ENCODE measurements at places on chromosomes 12 and 14.

DNA sequence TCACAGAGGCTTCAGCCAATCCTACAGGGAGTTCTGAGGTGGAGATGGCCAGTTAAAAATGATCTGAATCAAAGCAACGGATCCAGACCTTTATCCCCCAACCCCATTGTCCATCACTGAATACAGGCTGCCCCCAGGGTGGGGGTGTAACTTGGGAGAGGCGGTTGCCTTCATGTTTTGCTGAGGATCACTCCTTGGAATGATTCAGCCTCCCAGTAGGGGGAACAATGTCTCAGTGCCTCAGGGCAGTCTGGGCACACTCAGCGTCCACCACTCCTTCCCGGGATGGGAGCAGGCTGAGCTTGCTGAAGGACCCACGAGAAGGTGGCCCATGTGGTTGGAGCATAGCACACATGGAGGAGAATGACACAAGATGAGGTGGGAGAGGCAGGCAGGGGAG, 60.2 kb downstream of the RFX4 start:
- no peak for DNase-seq

- no peak for DNase-seq
Measured at GRCh38 chr12:85155791-85156190, 119.6 kb downstream of the LRRIQ1 start.

DNA sequence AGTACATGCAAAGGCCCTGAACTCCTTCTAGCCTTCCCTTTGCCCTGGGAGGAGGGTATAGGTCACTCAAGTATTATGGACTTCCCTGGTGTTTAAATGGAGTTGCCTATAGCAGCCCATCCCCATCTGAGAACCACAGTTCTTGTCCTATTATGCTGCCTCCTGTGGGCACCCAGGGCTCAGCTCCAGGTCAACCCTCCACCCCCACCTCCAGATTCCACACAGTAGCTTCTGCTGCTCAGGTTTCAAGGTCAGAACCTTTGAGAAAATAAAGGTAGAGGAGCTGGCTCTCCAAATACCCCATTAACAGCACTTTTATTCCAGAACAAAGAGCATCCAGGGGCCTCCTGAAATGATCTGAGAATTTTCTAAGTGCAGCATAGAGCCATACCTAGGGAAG, 57.4 kb downstream of the ACTN1 start:
- no peak for DNase-seq

- no peak for DNase-seq
Measured at GRCh38 chr14:24408764-24409163, 10.0 kb downstream of the NYNRIN start.

DNA sequence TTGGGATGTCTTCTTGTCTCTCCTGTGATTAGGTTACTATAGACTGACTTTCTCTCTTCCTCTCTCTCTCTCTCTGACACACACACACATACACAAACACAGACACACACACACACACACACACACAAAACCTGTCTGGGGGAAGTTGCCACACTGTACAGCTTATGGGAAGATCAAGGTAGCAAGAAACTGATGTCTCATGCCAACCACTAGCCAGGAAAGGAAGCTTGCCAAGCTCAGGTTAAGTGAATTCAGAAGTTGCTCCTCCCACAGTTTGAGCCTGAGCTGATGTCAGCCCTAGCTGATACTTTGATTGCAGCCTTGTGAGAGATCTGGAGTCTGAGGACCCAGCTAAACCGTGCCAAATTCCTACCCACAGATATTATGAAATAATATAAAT, 67.1 kb downstream of the PPFIA2 start:
- DNase-seq = no peak

- DNase-seq = no peak
Measured at GRCh38 chr12:59579631-59580030, 16.2 kb upstream of the SLC16A7 start.

GRCh38 chr14:48703728-48704467, 882.3 kb downstream of the RPS29 start:
- DNase-seq = no peak

- DNase-seq = no peak
Measured at GRCh38 chr14:88856786-88857366, 32.4 kb downstream of the TTC8 start.

DNA sequence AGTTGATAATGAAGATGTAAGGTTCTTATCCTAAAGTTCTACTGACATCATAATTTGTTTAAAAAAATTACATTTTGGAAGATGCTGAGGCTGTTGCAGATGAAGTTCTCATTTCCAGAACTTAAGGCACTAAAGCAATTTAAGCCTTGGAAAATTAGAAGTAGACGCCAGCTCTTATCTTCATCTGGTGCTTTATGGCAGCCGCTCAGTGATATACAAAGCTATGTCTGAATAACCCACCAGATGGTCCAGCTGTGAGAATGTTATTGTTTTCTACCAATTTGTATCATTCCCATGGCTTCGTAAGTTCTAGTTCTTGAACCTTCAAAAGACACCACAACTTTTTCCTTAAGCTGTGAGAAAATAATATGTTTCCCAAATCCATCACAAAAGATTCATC, 212.1 kb upstream of the ARID2 start:
- no peak for DNase-seq

DNA sequence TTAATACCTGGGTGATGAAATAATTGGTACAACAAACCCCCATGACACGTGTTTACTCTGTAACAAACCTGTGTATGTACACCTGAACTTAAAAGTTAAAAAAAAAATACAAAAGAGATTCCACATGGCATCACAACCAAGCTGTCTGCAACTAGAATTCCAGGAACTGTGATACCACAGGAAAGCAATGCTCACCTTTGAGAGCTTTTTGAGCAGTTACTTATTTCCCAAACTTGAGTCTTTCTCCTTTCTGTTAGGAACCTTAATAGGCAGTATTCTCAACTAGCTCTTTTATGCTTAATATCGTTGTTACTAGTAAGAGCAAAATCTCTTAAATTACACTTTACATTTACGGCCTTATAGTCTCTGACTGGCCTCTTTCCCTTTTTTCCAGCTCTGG, 15.2 kb downstream of the PTHLH start:
- no peak for DNase-seq

DNA sequence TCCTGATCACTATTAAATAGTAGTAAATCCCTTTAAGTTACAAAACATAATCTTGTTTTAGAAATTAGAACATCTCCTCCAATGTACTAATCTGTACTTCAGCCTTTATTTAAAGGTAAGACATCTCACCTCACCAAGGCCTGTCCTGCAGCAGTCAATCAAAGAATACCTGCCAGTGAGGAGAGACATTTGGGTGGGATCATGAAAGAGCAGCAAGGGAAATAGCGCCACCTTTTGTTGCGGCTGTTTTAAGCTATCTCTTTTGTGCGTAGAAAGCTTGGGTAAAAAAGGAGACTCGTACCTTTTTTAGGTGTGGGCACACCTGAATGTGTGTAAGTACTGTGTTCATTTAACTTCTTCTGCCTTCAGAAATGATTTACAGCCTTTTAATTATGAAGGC, 117.8 kb upstream of the TMTC1 start:
- no peak for DNase-seq

- peak; percentile 86 for DNase-seq
Measured at GRCh38 chr12:3752096-3752709, 706 bp downstream of the CRACR2A start.

GRCh38 chr14:61493239-61493638, 171.9 kb downstream of the PRKCH start:
- no peak for DNase-seq

DNA sequence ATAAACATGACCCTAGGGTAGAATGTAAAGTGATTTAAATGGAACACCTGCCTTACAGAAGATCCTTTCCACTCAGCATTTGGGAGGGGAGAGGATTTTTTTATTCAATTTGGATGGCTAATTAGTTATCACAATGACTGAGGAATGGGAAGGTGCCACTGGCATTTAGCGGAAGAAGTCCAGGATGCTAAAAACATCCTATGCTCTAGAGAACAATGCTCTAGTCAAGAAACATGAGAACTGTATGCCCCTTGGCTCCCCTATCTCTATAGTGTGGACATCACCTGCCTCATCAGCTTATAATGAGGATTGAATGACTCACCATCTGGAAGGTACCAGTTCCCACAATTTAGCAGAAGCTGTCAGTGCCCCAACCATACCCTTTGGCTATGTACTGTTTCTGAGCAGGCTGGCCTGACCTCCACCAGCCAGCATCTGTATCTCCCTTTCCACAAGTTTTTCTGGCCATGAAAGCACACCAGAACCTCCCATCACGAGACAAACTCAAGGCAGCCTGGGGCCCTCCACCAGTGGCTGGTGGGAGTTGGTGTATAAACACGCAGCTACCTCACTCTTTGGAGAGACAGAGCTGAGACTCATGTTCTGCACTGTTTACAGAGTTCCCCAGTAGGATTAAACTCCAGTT, 109.7 kb upstream of the VASH1 start:
- no peak for DNase-seq

- DNase-seq = no peak
Measured at GRCh38 chr14:31966896-31967668, 110.0 kb upstream of the ARHGAP5 start.

- DNase-seq = no peak
Measured at GRCh38 chr12:65965358-65965757, 141.1 kb downstream of the HMGA2 start.

DNA sequence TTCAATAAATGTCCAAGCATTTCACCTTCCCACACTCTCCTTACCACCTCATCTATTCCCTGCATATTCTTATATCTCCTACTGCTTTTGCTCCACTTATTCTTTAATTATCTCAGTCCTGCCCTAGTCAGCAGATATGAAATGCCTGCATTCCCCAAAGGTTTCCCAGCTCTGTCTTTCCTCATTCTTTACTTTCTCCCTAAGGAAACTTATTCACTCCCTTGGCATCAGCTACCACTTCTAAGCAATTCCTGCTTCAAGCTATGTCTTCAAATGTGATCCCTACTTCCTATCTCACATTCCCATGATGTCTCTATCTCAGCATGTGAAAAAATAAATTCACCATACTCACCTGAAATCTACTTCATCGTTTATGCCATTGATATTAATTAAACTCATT, 111.8 kb downstream of the CAPZA3 start:
- DNase-seq = no peak

GRCh38 chr12:121613462-121613861, 12.9 kb upstream of the ORAI1 start:
- DNase-seq = no peak

GRCh38 chr12:25186038-25186787, 8.7 kb downstream of the DNAI7 start:
- DNase-seq = no peak

- no peak for DNase-seq
Measured at GRCh38 chr12:108320507-108321293, 18.4 kb downstream of the CMKLR1 start.

DNA sequence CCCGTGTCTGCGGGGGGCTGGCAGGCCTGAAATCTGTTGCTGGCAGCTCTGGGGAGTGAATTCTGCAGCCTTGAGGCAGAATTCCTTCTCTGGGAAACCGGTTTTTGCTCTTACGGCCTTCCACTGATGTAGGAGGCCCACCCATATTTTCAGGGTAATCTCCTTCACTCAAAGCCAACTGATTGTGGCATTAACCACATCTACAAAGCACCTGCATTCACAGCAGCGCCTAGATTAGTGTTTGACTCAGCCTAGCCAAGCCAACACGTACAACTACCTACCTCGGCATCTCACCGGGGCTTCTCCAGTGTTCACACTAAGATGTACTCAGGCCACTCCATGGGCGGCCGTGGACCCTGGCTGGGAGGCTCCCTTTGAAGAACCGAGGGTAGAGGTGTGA, 15.8 kb downstream of the C12orf43 start:
- DNase-seq = no peak

GRCh38 chr12:53804429-53804828, 52.6 kb upstream of the CISTR start:
- no peak for DNase-seq

DNA sequence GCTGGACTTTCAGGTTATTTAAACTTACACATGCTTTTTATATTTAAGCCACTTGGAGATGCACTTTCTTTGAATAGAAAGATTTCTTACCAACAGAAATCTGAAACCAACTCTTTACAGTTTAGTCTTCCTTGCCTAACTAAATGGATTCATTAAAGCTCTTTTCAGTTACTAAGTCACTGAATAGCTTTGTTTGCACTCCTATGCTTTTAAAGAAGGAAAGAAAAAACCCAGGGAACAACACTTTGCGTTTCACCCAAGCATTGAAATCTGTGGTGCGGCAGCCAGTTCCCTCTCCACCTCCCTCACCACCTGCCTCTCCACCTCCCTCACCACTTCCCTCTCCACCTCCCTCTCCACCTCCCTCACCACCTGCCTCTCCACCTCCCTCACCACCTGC, 70.3 kb downstream of the RIMBP2 start:
- no peak for DNase-seq

DNA sequence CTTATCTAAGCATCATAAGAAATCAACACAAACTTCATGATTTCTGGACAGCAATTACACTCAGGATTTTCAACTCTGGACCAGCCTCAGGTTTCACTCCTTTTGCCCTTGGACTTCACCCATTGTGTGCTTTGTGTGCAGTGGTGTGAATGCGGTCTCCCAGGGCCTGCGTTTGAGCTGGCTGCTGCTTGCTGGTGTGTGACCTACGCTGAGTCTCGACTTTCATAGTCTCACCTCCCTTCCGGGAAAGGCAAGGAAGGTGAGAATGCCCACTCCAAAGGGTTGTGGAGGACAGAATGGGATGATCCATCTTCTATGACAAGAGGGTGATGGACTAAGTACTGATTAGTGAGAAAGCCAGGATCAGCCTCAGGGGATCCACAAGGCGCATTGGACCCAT, 228.8 kb downstream of the C12orf75 start:
- no peak for DNase-seq

DNA sequence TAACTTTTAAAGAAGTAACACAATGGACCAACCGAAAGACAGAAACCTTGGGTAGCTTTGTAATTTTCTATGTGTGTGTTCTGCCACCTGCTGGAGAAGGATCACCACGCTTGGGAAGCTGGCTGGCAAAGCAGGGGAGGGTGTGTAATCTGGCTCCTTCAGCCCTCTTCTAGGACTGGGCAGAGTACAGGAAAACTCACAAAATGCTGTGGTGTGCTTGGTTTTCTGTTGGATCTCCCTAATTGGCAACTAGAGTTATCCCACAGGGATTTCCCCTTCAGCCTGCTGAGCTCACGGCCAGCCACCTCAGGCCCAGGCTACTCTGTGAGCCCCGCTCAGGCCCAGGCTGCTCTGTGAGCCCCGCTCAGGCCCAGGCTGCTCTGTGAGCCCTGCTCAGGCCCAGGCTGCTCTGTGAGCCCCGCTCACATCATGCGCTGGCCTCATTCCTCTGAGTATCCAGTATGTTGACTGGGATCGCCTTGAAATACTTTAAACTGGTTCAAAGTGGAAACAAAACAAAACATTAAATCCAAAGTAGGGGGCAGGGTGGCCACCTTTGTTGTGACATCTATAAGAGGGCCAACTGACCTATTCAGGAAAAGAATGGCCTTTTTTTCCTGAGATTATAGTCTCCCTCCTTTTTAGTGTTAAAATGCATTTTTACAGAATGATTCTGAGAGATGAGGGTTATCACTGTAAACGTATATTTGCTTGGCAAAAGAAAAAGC, 52.0 kb upstream of the RNU6-8 start:
- DNase-seq = peak; percentile 28

- DNase-seq = no peak
Measured at GRCh38 chr12:122087431-122088178, 9.0 kb downstream of the MLXIP start.

DNA sequence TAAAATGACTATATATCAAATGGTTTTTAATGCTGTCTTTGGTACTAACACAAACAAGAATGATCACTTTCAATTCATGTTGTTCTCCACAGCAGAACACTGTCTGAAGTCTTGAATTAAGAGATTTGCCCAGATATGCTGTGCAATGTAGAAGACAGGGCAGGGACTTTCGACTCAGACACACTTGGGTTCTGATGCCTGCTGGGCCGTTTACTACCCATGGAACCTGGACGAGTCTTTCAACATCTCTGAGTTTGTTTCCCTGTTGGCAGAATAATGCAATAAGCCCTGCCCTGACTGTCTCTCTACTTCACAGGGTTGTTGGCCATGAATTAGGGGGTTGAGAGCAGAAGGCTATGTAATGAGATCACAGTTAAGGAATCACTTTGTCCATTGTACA, 162.6 kb upstream of the TMPO start:
- DNase-seq = no peak
